ENCODE measurements at places on chromosomes 12 and 14.

- DNase-seq: no peak
These were observed 64.2 kb upstream of the IFNG-AS1 start for GRCh38 chr12:67925077-67925476.

DNA sequence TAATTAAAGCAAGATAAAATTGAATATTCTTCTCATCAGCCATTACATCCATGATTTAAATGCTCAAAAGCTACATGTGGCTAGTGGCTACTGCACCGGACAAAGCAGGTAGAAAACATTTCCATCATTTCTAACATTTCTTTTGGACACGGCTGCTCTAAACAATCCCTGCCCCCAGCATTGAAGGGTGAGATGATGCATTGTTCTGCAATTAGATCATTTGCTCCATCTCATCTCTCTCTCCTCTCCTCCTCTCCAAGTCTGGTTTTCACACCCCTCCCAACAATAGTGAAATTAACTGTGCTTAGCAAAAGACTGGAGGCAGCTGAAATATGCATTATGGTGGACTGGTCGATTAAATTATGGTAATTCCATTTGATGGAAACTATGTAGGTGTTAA lies 288.5 kb downstream of the KSR2 start:
- no peak for DNase-seq

GRCh38 chr14:76995279-76996035 lies 33.1 kb downstream of the IRF2BPL start:
- DNase-seq: no peak

- DNase-seq: no peak
These were observed 102.0 kb upstream of the HIF1A start for GRCh38 chr14:61593330-61593729.

DNA sequence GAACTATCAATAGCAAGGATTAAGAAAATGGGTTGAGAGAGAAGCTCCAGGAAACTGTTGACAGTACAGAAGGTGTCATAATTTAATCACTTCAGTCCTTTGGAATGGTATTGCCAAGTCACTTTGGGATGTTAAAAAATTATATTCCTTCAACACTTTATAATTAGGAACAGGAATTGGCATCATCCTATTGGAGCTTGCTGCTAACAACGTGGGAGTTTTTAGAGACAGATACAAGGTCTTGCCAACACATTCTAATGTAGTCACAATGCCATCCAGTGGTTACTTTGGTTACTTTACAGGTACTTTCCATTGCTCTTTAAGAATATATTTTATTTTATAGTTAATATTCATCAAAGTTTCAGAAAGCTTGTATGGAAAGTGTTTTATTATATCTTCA lies 310.1 kb downstream of the SYT1 start:
- DNase-seq: no peak

DNA sequence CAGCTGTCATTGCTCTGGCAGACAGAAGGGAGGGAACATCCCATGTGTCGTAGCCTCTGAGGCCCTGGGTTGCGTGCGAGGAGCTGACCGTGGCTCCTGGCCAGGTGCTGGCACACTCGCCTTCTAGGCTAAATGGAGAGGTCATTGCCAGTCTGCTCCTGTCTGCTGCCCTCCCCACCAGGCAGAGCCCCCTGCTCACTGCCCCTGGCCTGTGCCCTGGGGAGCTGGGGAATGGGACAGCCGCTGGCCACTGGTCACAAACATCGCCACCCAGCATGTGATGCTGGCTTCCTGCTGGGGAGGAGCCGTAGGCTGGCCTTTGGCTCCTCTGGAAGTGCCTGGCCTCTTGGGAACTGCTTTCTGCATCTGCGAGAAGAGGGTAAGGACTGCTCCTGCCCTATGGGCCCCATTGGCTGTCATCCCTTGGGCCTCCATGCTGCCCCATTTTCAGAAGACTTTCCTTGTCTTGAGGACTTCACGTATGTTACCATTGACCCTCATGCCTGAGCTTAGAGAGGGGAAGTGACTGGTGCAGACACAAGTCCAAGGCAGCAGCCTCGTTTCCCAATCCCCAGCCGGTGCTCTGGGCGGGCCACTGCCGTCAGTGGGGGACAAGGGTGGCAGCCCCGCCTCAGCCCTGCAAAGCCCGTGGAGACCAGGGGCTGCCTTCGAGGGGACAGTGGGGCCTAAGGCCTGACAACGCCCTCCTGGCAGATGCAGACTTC lies 2.0 kb upstream of the TNFAIP2 start:
- no peak for DNase-seq

- no peak for DNase-seq
These were observed 164.7 kb downstream of the SSPN start for GRCh38 chr12:26360062-26360461.
